ENCODE measurements at places on chromosomes 1 and 21. TPM values are rescaled to one million over a fixed set of nuclear protein-coding genes. Genes with fewer than 3 reads are reported as not detected.

DARS2 gene
- 56.3 TPM for total RNA-seq

OR2L2 gene
- total RNA-seq = not detected

PIAS3 gene
- total RNA-seq = 40.1 TPM

ASCL5 gene
- total RNA-seq = not detected

GRCh38 chr1:170145061-170145460 is 698 bp upstream of the NTMT2 start:
- no peak for DNase-seq

- peak; percentile 51 for DNase-seq
Measured at GRCh38 chr1:234656944-234657654, 47.1 kb upstream of the IRF2BP2 start.

DNA sequence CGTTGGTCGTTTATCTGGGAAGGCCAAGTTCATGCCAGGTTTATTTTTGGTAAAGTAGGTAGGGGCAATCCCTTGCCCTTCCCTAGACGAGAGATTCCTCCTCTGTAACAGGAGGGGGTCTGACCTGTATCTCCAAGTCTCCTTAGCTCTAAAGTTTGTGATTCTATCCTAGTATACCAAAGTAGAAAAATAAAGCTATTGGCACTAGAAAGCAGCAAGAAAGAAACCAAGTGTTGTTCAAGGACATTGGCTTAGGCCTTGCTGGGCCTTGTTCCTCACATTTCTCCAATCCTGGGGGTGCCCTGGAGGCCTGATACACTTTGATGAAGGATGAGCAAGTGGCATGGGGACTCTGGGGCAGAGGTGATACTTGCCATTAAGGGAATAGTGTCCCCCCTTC is 814 bp downstream of the MTARC2 start:
- DNase-seq = no peak

- no peak for DNase-seq
Measured at GRCh38 chr1:220956501-220957232, 77.4 kb downstream of the HLX start.
